ENCODE measurements at places on chromosomes 1 and 21.

DNA sequence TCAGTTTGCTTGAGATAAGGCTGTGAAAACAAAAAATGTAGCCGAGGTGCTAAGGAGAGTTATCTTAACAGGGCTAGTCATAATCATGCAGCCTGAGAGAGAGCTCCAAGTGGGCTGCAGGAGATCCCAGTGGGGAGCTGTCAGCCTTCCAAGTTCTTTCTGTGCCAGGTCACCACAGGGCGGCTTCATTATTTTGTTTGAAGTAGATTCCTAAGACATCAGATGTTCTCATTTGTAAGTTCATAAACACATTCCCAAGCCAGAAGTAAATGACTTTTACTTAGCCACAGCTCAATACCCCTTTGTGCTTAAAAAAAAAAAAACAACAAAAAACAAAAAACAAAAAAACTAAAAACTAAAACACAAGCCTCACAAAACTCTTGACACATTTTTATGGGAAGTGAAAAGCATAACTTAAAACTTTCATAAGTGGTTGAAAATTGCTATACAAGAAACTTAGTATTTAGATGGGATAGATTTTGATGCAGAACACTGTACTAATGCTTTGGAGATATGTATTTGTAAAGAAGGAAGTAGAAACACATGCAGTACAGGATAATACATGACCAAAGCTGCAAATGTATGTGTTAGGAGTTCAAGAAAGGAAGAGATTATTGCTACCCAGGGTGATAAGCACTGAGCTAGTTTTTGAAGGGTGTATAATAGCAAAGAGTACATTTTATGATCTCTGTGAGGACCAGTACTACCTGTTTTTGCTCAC lies 8.6 kb downstream of the CDC14A start:
- DNase-seq = no peak

GRCh38 chr1:100213141-100213540 lies 35.1 kb upstream of the LRRC39 start:
- no peak for DNase-seq

DNA sequence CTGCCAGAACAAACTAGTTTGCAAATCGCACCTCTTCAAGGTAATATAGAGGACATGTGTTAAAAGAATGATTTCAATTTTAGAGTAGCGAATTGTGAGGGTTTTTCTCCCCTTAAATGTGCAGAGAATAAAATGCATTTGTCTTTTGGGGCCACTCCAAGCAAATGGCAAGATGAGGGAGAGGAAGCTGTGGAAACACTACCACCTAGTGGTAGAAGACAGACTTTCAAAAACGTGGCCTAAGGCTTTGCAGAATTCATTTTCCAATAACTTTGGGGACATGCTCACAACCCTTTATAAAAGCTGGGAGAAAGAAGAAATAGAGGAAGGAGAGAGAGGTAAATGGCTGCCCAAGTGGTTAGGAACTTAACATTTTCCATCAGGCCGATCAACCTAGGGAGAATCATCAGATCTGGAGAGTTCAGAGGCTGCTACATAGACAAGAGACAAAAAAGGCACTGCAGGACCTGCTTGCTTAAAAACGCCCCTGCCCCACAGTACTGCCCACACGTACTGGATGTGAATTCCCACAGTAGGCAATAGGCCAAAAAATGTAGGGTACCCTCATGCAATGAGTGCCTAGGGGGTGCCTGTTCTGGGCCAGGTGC lies 15.7 kb upstream of the RCAN1 start:
- peak; percentile 49 for DNase-seq

- no peak for DNase-seq
These were observed 41.6 kb upstream of the MTR start for GRCh38 chr1:236753516-236753915.

DNA sequence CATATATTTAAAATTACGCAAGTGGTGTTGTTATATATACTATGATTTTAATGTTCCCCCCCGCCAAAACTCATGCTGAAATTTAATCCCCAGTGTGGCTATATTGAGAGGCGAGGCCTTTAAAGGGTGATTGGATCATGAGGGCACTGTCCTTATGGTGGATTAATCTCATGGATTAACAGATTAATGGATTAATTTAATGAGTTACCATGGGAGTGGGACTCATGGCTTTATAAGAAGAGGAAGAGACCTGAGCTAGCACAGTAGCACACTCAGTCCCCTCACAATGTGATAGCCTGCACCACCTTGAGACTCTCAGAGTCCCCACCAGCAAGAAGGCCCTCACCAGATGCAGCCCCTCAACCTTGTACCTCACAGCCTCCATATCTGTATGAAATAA lies 34.8 kb downstream of the C1orf198 start:
- DNase-seq = no peak

DNA sequence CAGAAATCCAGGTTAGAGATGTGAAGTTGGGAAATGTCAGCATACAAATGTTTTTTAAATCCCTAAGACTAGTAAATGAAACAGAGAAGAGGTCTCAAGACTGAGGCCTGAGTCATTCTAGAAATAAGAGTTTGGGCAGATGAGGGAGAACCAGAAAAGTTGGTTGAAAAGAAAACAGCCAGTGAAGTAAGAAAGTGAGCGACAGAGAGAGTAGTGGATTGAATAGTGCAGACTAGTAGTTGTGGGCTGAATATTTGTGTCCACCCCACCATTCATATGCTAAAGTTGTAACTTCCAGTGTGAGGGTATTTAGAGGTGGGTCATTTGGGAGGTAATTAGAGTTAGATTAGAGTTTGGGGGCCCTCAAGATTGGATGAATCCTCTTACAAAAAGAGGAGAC lies 889.2 kb downstream of the TTLL7 start:
- DNase-seq = no peak

GRCh38 chr1:84862810-84863251 lies 30.2 kb downstream of the LPAR3 start:
- DNase-seq = peak; percentile 54

- DNase-seq = no peak
These were observed 66.9 kb upstream of the TINAGL1 start for GRCh38 chr1:31509124-31510072.

DNA sequence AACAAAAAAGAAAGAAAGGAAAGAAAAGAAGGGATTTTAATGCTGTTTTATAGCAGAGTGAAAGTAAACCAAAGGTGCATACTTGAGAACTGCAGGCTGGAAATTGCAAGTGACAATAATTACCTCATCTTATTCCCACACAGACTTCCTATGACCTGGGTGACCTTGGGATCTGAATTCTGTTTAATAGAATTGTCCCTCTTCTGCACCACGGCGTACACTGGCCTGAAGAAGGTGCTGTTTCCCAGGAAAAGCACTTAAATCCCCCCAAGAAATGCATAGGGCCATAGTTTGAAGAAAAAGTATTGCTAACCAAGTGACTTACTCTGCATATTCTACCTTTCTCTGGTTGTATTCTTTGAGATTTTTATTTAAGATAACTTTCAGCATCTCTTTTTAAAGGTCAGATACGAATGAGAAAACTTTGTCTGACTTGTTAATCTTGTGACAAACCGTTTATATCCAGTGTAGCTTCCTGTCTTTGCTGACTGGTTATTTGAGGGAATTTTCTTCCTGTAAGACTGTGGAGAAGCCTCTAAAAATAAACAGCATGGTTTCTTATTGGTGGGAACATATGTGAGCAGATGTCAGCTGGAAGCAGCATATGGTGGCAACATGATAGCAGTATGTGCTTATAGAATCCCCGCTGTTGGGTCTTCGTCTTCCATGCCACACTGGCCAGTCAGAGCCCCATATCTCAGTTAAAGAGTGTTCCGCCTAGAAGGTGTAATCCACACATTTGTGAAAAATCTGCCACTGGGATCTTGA lies 16.3 kb downstream of the TGFB2 start:
- no peak for DNase-seq

GRCh38 chr1:156725683-156726280 lies 2.5 kb upstream of the METTL25B start:
- peak; percentile 80 for DNase-seq

GRCh38 chr1:76677416-76678405 lies 189.6 kb upstream of the ST6GALNAC5 start:
- DNase-seq = no peak

DNA sequence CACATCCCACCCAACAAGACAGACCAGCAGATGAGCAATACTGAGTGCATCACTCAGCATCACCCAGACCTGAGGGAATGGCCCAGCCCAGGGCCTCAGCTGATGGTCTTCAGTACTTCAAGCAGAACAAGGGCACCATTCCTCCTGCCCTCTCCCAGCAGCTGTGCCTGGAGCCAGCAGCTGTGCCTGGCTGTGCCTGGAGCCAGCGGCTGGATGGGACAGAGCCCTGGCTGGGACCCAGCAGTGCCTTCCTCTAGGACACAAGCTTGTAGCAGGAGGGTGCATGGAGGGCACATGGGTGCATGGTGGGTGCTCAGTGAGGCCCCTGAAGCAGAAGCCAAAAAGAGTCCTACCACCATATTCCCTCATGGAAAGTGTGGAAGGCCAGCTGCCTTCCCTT lies 583.8 kb downstream of the NPHP4 start:
- no peak for DNase-seq

- no peak for DNase-seq
These were observed 104.2 kb upstream of the CASZ1 start for GRCh38 chr1:10900691-10901090.

- no peak for DNase-seq
These were observed 104.6 kb downstream of the CACNA1E start for GRCh38 chr1:181587870-181588438.

DNA sequence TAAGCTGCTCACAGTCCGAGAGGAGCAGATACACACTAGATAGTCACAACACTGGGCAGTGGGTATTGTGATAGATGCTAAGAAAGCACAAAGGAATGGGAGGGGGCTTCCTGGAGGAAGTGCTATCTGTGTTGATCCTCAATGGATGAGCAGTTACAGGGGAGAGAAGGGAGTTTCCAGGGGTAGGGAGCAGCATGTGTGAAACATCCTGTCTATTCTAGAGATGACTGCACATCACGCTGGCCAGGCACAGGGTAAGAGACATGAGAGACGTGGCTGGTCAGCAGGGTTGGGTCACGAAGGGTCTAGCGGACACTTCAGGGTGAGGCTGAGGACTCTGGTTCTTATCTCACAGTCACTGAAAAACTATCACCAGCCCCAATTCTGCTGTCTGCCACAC lies 235.2 kb downstream of the TRABD2B start:
- DNase-seq = no peak

DNA sequence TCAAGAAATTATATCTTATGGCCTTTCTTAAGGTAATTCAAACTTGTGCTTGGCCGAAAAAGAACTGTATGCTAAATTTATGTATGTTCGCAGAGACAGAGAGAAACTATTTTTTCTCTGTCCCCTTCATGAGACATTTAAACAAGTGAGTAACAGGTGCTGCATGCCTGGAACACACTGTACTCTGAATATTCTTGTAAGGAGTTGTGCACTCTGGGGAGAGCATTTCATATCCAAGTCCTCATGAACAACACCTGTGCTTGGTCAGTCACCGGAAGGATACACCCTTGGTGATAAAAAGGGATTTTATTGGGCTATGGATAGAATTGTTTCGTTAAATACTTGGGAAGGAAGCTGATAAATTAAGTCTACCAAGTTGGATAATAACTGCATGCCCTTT lies 220.8 kb upstream of the NRIP1 start:
- no peak for DNase-seq

Measured in stimulated activated CD4-positive, alpha-beta T cell treated with anti-CD3 and anti-CD28 coated beads, Interleukin-4, amount 100 ng/mL, for 24 hours (primary cell).